Effector CD4-positive, alpha-beta T cell (primary cell): ENCODE measurements at places on chromosomes 5 and 9.

DNA sequence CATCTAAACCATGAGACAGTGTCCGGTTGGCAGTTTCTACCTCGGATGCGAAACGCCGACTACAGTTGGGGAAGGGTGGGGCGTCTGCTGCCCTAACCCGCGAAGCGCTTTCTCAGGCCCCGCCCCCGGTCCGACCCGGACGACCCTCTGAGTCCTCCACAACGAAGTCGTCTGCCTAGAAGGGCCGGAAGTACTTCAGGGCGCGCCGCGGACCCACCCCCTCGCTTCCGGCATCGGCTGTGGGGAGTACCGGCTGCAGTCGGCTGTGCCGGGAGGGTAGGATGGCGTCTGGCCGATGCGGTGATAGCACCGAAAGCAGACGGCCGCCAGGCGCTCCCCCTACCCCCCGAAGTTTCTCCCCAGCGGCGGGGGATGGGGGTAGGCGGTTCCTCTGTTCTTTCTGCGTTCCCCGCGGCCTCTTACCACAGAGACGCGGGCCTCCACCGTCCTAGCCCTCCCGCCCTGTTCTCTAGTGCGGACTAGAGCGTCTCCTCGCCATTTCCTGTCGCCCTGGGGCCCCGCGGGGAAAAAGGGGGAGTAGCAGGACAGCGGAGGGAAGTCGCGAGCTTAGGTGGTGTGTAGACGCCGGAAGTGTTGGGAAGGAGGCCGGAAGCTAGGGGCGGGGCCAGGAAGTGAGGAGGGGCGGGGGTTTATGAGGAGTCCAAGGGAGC is at the start of gene TRIM41:
Gene TRIM41, plus strand, starts transcription at position 224 of the 671 bp plus-strand sequence. CDS start 719 bp downstream, outside the sequence.
- peak; percentile 95 for DNase-seq

DNA sequence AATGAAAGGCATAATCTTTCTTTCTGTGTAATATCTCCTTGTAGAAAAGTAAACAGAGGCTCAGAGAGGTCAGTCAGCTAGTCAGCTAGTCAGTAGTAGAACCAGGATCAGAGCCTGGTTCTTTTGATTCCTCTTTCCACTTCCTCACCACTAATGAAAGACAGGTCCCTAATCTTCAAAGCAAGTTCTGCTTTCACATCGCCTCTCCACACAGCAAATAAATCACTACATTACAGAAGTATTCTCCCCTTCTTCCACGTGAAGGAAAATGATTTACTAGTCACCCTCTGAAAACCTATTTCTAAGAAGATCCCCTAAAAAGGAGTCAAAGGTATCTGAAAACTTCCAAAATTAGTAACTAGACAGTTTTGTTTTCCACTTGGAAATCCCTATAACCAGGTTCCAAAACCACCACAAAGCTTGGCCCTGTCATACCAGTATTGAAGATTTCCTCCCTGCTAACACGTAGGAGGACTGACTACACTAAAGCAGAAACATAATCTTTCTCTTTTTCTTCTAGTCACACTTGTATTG is 140.5 kb upstream of the TARS1 start:
- DNase-seq, result no peak

GRCh38 chr5:61796773-61797172 is 464.7 kb downstream of the ZSWIM6 start:
- no peak for DNase-seq

- peak; percentile 73 for DNase-seq
Measured at GRCh38 chr9:129174102-129174723, 3.8 kb downstream of the IER5L start.

DNA sequence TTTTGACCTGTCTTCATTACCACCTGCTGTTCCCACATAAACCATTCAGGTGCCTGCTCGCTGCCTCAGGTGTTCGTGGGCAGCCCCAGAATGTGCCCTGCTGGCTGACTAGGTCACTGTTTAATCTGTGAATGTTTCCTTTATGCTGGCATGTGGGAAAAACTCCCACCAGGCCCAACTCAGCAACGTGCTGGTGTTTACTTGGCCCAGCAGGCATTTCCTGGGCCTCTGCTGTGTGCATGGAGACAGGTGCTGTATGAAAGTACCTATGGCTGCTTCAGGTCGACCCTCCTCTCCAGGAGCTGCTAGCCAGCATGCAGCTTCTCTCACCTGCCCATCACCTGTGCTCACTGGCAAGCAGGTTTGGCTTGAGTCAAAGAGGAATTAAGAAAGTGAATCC is 65.8 kb downstream of the RAD23B start:
- DNase-seq, result no peak

GRCh38 chr5:159503236-159503635 is 172.9 kb upstream of the IL12B start:
- no peak for DNase-seq
